ENCODE measurements at places on chromosomes 12 and 14. TPM values are rescaled to one million over a fixed set of nuclear protein-coding genes. Genes with fewer than 3 reads are reported as not detected.

Gene GPR162
- polyA plus RNA-seq = 5.1 TPM

Gene TAS2R14
- polyA plus RNA-seq = 0.28 TPM

Gene IL26
- not detected for polyA plus RNA-seq

Gene CFAP251
- 0.79 TPM for polyA plus RNA-seq

All from adipose tissue (tissue), 3 donors.